ENCODE measurements at places on chromosomes 7 and 10. TPM values are rescaled to one million over a fixed set of nuclear protein-coding genes. Genes with fewer than 3 reads are reported as not detected.

Gene SRRM3
- total RNA-seq, result 2.5 TPM

DNA sequence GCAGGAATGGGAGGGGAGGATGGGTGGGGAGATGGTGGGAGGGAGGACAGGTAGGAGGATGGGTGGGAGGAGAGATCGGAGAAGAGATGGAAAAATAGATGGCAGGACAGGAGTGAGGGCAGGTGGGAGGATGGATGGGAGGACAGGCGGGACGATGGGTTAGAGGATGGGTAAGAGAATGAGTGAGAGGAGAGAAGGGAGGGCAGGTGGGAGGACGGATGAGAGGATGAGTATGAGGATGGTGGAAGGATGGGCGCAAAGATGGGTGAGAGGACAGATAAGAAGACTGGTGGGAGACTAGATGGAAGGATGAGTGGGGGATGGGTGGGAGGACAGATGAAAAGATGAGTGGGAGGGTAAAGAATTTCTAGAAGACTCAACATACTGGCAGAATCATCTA lies 438.6 kb downstream of the PLXNA4 start:
- no peak for DNase-seq

DNA sequence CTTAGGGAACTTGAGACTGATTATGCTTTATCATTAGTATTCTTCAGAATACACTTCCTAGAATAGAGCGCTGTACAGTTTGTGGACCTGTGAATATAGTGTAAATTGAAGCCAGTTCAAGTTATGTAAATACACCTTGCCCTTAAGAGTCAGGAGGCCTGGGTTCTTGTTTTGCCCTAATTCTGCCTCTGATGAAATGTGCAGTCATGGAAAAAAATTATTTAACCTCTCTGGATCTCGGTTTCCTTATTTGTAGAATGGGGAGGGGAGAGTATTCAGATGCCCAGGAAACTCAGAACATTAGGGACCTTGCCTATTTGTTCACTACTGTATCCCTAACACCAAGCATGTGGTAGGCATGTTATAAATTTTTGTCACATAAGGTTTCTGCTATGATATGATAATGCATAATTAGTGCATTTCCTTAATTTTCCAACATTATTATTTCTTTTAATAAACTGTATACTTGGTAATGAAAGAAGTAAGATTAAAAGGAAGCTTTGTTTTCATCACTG lies 1.3 kb downstream of the EXOC6 start:
- no peak for DNase-seq

DNA sequence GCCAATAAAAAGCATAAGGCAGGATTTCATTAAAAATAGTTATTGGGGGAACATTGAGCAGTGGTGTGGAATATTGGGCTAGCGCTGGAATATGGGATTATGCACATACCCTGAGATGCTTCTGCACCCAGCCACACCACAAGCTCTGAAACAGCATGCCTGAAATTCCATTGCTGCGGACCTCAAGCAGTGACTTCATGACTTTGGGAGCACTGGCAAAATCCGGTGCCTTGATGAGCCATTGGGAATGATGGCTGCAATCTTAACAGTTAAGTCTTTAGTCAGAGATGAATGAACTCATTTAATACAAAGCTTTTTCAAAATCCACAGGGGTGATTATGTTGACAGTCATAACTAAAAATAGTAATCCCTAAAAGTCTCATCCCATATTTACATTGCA lies 274.7 kb upstream of the MTPN start:
- DNase-seq, result no peak

GRCh38 chr10:28668363-28669226 lies 8.7 kb upstream of the BAMBI start:
- DNase-seq, result peak; percentile 32

Gene PRR15
- 13.0 TPM for total RNA-seq

DNA sequence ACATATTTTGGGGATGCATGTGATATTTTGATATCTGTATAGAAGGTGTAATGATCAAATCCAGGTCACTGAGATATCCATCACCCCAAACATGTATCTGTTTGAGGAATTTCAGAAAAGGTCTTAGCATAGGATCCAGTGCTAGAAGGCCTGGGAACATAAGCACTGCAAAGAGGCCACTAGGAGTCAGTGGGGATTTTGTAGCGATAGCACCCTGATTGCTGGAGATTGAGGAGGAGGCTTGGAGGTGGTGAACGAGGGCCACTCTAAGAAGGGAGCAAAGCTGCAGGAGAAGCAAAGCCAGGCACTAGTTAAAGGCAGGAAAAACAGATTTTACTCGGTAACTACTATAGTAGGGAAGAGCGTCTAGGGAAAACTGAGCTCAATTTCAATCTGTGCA lies 324.0 kb downstream of the LHFPL3 start:
- no peak for DNase-seq

Gene UPK3B
- total RNA-seq, result 4.7 TPM
